RKO (cell line): ENCODE measurements at places on chromosomes 2 and 18.

GRCh38 chr2:38037325-38037724 is 38.6 kb downstream of the CYP1B1 start:
- peak; percentile 11 for DNase-seq

DNA sequence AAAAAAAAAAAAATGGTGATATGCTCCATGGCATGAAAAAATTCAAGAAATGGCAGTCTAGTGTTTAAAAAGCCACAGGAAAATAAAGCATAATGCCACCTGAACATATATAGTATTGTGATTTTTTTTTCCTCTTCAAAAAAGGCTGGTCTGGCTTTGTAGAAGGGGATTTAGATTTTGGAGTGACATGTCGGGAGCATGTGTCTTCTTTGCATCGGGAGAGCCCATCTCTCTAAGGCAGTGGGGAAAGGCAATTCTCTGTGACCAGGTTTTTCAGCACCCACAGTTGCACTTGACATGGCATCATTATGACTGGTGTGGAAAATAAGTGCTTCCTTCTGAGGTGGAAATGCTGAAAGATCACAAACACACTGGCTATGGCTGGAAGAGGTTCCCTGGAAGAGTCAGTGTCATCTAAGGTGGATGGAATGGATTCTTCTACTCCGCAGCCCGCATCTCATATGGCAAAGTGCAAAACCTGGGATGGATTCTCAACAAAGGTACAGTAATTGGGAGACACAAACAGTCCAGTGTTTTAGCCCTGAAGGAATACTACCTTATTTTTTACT is 172.5 kb downstream of the AGAP1 start:
- peak; percentile 72 for DNase-seq

DNA sequence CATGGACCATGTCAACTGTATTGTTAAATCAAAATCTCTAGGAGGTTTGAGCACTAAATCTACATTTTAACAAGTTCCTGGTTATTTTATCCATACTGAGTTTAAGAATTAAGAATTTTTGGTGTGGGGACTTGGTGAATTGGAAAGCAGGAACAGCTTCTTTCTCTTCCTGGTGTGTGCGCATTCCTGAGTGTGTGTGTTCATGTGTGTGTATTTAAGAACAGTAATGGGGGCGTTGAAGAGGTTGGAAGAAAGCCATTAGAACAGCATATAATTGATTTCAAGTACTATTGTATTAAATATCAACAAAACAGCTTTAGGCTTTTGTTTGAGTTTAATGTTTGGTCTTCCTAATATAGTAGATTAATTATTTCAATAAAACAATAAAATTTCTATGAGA is 801.3 kb upstream of the ID2 start:
- DNase-seq, result no peak

- DNase-seq, result no peak
Measured at GRCh38 chr2:162217598-162217997, 25.6 kb downstream of the FAP start.

GRCh38 chr2:83017366-83018090 is 1441.6 kb downstream of the SUCLG1 start:
- DNase-seq, result no peak

- no peak for DNase-seq
Measured at GRCh38 chr2:231318954-231319353, 76.6 kb upstream of the B3GNT7 start.

DNA sequence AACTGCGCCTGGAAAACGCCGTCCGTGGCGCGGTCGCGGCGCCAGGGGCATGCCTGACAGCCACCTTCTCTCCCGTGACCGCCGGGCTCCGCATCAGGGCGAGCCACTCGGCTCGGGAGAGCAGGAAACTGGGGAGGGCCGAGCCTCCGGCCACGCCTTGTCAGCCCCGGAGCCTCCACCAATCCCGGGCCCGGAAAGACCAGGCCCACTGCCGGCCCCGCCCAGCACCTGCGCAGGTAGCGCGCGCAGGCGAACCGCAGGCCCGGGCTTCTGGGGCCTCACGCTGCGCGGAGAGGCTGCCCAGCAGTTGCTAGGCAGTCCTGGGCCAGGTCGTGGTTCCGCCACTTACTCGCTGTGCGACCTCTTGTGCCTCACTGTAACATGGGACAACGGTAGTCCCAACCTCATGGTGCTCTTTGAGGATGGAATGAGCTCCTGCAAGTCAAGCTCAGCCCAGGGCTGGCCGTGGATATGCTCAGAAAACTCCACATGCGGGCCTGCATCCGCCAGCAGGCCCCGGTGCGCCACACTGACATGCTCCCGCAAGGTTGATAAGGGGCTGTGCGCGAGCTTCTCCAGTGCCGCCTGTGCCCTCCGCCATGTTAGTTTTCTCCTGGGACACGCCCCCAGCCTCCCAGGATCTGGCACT is 97.1 kb downstream of the INHBB start:
- DNase-seq, result no peak

GRCh38 chr2:234374736-234375135 is 122.1 kb downstream of the ARL4C start:
- no peak for DNase-seq

GRCh38 chr2:98560256-98560771 is 48.0 kb downstream of the COA5 start:
- peak; percentile 39 for DNase-seq

- no peak for DNase-seq
Measured at GRCh38 chr2:129605646-129606045, 373.8 kb upstream of the RAB6C start.
